ENCODE measurements at places on chromosomes 6 and 20.

DNA sequence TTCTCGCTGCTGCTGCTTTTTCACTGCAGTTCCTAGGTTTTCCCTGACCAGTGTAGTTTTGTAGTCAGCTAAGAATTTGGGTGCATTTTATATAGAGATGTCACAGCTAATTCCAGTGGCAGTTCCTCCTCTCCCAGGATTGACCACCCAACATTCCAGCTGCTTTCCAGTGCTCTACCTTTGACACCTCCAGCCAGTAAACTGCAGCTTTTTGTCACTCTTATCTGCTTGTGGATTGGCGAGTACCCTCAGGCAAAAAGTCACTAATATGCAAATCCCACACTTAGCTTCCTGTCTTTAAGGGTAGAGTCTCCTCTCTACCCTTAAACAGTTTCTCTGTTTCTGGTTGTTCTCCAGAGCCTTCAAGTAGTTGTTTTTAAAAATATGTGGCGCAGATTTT, 146.9 kb upstream of the KCNG1 start:
- no peak for DNase-seq

GRCh38 chr6:158772172-158772571, 47.0 kb downstream of the EZR start:
- no peak for DNase-seq

GRCh38 chr6:74000666-74001490, 304.9 kb downstream of the CD109 start:
- no peak for DNase-seq

GRCh38 chr6:23418095-23418494, 707.9 kb upstream of the NRSN1 start:
- DNase-seq: no peak

All from stimulated activated CD4-positive, alpha-beta T cell treated with anti-CD3 and anti-CD28 coated beads, Interleukin-1b, Interleukin-23, amount 100 ng/mL, for 1 hour (primary cell).